ENCODE measurements at places on chromosomes 16 and 17. TPM values are rescaled to one million over a fixed set of nuclear protein-coding genes. Genes with fewer than 3 reads are reported as not detected.

Gene C16orf89
- total RNA-seq, result not detected

Gene TCAP
- 0.80 TPM for total RNA-seq

Gene NHLRC4
- 0.45 TPM for total RNA-seq

Gene ZNHIT3
- 45.2 TPM for total RNA-seq

Gene THRA
- 12.5 TPM for total RNA-seq

Gene PYDC1
- total RNA-seq, result not detected

Gene TMEM235
- total RNA-seq, result not detected

Gene KRT40
- total RNA-seq, result not detected

Gene ITGB4
- total RNA-seq, result 1.1 TPM
